Large intestine (tissue), 12 donors: ENCODE measurements at places on chromosomes 1 and 21. TPM values are rescaled to one million over a fixed set of nuclear protein-coding genes. Genes with fewer than 3 reads are reported as not detected.

The AXDND1 gene
- 0.36 TPM for polyA plus RNA-seq

- DNase-seq = peak; percentile 24
These were observed 109.1 kb upstream of the LMO4 start for GRCh38 chr1:87219626-87220025.

- DNase-seq = no peak
These were observed 97.0 kb downstream of the DISP1 start for GRCh38 chr1:222911866-222912265.

- no peak for DNase-seq
These were observed 35.4 kb downstream of the OR2C3 start for GRCh38 chr1:247500865-247501264.

The OR11L1 gene
- not detected for polyA plus RNA-seq

The FCGR1A gene
- 1.8 TPM for polyA plus RNA-seq

DNA sequence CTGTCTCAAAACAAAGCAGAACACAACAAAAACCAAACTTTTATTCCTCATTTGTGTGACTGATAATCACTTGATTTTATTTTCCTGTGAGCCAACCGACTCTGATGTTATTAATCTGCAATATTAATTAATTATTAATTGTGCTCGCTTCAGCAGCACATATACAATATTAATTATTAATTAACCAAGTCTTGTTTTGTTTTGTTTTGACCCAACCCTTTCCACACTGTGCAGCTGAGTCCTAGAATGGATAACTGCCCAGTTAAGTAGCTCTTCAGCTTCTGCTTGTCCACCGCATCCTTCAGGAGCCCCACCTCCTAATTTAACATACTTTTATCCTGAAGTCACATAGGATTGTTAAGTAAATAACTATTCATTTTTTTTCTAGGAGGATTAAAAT is 47.4 kb upstream of the EXO1 start:
- DNase-seq = no peak

DNA sequence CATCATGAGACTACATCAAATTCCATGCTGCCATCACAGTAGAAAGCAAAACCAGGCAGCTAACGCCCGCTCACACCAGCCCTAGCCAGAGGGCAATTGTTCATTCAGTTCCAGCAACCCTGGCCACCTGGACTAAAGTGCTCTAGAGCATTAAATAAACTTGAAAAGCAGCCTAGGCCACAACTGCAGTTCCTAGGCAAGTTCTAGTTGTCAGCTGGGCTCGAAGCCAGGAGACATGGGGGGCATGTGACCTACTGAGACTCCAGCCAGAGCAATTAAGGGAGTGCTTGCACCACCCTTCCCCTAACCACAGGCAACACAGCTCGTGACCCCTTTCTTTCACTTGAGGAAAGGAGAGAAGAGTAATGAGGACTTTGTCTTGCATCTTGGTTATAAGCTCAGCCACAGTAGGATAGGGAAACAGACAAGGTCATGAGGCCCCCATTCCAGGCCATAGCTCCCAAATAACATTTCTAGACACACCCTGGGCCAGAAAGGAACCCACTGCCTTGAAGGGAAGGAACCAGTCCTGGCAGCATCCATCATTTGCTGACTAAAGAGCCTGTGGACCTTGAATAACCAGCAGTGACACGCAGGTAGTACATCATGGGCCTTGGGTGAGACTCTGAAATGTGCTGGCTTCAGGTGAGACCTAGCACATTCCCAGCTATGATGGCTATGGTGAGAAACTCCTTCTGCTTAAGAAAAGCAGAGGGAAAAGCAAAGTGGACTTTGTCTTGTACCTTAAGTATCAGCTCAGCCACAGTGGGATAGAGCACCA is 77.0 kb downstream of the ZZZ3 start:
- DNase-seq = peak; percentile 38

The CASQ2 gene
- polyA plus RNA-seq = 1.8 TPM

DNA sequence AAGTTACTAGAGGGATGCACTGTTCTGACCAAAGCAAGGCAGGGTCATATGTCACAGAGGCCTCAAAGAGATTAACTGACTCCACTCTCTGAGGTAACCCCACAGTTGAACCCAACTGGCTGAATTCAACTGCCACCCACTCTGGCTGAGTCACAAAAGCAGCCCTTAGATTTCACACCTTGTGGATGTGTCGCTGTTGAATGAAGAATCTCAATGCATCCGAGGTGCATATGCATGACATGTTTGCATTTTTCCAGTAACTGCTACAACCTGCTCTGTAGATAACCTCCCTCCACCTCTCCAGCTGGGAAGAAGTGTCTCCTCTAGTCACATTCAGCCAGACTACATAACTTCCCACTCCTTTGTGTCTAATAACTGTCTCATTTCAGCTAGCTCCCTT is 27.9 kb upstream of the KIF21B start:
- DNase-seq = no peak
